CD4-positive, alpha-beta T cell treated with Interleukin-4 for 1 hour (primary cell): ENCODE measurements at places on chromosomes 12 and 14.

- no peak for DNase-seq
Measured at GRCh38 chr14:20306079-20306423, 300 bp upstream of the TTC5 start.

- no peak for DNase-seq
Measured at GRCh38 chr14:23556700-23557440, 799 bp downstream of the THTPA start.

DNA sequence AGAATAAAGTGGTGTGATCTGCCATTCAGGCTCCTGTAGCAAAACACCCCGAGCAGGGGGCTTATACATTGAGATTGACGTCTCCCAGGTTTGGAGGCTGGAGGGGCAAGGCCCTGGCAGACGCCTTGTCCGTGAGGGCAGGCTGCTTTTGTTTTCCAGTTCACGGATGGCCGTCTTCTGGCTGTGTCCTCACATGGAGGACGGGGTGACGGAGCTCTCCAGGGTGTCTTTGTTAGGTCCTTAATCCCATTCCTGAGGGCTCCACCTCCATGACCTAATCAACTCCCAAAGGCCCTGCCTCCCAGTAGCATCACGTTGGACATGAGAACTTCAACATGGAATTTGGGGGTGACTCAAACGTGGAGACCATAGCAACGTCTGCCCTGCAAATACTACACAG, 147.7 kb downstream of the KIF26A start:
- no peak for DNase-seq

DNA sequence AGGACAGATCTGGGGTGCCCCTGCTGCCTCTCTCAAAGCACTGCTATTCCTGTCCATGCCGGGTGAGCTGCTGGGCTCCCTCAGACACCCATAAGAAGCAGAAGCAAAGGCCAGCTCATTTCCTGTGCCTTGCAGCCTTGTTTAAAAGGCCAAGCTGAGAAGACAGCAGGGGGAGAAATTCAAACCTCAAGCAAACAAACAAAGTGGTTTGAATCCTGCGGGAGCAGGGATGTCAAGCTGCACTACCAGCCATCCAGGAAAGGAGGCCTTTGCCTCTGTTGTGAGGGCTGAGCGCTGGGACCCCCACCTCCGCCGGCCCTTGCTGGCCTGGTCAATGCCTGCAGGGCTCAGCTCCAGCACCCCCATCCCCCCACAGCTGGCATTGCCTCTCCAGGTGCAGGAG, 176.5 kb downstream of the PIWIL1 start:
- no peak for DNase-seq

DNA sequence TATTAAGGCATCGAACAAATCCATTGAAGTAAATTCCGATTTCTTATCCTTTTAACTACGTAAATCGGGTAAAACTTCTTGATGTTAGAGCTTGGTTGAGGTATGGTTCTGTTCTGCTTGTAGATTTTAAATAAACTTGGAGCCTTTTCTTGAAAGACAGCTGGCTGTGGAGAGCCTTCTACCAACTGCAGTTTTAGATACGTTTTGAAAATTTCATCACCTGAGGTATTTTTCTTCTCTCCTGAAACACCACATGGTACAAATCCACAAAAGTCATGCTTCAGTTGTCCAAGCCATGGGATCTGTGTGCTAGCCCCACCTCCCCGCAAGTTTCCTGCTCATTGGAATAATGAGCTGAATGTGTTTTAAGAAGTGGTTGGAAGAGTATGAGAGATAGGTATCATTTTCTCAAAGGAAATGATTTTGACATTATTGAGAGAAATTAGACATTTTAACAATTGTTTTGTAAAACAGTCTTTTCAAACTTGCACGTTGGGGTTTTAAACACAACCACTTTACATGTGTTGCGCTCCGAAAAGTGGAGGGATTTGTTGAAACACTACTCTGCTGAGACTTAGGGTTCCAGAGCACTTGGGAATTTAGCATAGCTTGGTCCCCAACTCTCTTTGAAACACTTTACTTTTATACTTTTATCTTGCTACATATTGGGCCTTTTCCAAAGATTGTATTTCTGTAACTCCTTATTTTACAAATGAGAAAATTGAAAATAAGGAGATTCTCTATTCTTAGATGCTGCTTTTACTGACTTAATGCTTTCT, 1.4 kb downstream of the PPM1A start:
- DNase-seq, result no peak

- DNase-seq, result no peak
Measured at GRCh38 chr12:95723693-95724384, 66.7 kb downstream of the NTN4 start.

DNA sequence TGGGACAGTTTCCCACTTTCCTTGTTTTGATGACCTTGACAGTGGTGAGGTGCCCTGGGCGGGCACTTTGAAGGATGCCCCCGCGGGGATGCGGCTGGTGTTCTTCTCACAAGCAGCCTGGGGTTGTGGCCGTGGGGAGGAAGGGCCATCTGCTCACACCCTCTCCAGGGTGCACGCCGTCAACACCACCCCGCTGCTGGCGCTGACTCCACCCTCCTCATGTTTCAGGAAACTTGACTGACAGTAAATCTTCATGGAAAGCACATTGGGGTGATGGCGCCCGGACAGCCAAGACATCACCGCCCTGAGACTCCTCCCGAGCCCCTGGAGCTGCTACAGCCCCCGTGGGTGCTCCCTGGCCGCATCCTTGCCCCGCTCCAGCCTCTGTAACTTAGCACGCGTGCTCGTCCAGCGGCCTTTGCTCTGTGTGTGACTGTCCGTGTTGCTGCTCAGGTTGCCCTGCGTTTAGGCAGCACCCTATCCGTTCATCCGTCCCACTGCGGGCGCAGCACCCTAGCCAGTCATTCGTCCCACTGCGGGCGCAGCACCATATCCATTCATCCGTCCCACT, 150.2 kb upstream of the C14orf180 start:
- no peak for DNase-seq

DNA sequence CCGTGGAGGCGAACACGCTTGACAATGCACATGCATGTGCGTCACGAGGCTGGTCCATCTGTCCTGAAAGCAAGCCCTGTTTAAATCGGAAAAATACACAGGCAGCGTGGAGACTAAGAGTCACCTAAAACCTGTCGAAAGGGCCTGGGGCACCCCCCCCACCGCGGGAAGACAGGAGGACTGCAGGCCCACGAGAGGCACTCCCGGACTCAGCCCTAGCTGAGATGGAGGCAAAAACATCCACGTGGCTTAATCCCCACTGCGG, 54.1 kb downstream of the CDC42BPB start:
- DNase-seq, result no peak

GRCh38 chr14:92914087-92914656, 8.8 kb upstream of the CHGA start:
- DNase-seq, result no peak
